ENCODE measurements at places on chromosomes 5 and 9.
A peak's percentile ranks its signal among the peaks of the same experiment; 100 is the strongest.

- no peak for DNase-seq
Observed at GRCh38 chr9:77161191-77161590, 16.1 kb upstream of the VPS13A start.

DNA sequence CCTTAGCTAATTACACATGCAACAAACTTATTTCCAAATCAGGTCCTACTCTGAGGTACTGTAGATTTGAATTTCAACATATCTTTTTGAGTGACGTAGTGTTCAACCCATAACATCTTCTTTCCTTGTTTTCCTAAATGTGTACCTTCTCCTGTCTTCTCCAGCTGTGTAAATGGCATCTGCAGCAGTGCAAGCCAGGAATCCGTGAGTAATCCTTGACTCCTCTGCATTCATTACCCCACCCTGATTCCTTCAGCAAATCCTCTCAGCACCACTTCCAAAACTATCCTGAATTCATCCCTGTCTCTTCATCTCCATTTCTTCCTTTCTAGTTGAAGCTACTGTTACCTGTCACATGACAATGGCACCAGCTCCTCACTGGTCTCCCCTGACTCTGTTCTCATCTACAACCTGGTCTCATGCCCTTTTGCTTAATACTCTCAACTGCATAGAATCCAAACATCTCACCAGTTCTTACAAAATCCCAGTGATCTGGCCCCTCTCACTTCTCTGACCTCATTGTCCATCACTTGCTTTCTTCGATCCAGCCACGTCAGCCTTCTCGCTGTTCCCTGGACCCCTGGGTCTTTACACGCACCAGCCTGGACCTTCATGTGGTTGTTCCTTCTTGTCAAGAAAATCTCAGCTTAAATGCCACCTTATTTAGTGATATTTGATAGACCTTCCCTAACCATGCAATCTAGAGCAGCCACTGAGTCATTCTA, 14.6 kb upstream of the TRAF1 start:
- no peak for DNase-seq

GRCh38 chr9:76729980-76730737, 34.1 kb upstream of the PCA3 start:
- no peak for DNase-seq

GRCh38 chr5:143014017-143014651, 244.0 kb downstream of the ARHGAP26 start:
- DNase-seq = no peak

DNA sequence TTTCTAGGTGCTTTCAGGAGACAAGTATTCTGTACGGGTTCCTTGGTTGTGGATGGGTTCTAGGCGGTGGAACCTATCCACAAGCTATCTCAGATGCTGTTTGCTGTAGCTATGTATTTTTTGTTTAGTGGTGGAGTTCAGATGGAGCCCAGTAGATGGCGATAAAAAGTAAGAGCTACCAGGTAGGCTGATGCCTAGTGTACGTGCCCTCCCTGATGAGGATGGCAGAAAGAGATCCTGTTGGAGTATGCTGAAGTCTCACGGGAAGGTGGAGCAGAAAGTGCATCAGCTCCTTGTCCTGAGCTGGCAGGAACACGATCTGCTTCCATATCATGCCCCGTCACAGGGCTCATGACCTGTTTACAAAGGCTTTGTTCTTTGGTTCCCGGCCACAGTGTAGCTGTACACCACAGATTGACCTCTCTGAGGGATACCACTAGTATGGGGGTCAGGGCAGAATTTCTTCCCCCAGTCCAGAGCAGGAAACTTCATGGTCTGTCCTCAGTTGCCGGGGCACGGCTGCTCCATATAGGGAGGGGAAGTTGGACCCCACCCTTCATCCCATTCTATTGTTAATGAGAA, 12.6 kb upstream of the UGT3A2 start:
- peak; percentile 28 for DNase-seq

- DNase-seq = no peak
Observed at GRCh38 chr9:720239-720881, 121.1 kb upstream of the DMRT1 start.

DNA sequence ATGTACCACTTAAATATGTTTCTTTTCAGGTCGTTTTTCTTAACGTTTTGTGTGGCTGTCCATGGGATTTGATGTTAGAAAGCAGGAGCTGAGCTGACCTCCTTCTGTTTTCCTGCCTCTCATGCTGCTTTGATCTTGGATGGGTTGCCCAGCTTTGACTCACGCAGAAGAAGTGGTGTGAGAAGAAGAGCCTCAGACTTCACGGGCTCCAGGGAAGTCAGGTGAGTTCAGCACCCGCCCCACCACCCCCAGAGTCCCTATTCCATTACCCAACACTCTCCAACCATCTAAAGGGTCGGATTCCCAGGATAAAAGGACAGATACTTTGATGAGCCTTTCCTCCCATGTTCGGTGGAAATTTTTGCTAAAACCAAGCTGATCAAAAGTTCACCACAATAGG, 373.4 kb downstream of the IRX2 start:
- no peak for DNase-seq

DNA sequence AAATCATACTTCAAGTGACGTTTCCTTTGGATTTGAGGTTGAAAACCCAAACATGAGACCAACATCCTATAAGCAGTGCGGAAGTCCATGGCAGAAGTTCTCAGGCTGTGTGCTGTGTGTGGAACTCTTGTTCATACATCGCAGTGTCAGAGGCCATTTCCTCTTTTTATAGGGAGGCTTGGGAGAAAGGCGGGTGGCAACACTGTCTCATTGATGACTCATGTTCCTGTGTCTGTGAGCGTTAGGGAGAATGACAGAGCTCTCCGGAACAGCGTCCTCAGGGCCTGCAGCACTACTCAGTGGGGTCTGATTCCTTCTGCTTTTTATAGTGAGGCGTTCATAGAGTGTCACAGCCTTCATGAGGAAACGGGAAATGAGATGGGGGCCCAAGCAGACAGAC, 98.8 kb upstream of the BASP1 start:
- no peak for DNase-seq

- no peak for DNase-seq
Observed at GRCh38 chr5:179113945-179114641, 53.9 kb downstream of the ZNF354C start.

GRCh38 chr9:121860213-121860612, 208.8 kb downstream of the DAB2IP start:
- no peak for DNase-seq

DNA sequence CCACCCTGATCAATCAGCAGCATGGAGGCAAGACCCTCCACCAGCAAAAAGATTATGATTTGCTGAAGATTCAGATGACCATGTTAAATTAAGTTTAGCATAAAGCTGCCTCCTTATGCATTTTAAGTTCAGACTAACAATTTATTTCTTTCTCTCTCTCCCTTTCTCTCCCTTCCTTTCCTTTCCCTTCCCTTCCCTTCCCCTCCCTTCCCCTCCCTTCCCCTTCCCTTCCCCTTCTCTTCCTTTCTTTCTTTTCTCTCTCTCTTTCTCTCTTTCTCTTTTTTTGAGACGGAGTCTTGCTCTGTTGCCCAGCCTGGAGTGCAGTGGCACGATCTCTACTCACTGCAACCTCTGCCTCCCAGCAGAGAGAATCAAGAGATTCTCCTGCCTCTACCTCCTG, 1.4 kb upstream of the MELK start:
- no peak for DNase-seq

DNA sequence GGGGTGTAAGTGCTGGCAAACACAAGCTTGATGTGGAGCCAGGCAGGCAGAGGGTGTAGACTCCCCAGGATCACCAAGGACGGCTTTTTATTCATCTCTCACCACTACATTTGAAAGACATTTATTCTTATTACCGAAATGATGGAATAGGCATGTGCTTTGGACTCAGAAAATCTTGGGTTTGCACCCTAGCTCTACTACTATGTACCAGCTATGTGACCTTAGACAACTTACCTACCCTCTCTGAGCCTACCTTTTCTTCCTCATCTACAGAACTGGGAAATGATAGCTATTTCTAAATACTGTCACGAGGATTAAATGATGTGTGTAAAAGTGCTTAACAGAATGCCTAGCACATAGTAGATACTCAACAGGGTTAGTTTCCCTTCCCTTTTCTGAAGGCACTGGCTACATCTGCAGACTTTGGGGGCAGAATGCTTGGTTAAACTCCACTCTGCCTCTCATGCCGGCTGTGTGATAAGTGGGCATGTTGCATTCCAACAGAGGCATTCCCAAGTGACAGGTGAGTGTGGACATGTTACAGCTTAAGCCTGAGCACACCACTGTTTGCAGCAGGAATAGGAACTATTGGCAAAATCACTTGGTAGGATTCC, 94.8 kb downstream of the SLC1A3 start:
- no peak for DNase-seq

- no peak for DNase-seq
Observed at GRCh38 chr9:130301483-130302286, 36.1 kb downstream of the HMCN2 start.

- DNase-seq = no peak
Observed at GRCh38 chr5:179812135-179812825, 5.6 kb upstream of the MGAT4B start.

GRCh38 chr9:18480662-18481093, 6.7 kb downstream of the ADAMTSL1 start:
- DNase-seq = no peak
